ENCODE measurements at places on chromosomes 6 and 20.
A peak's percentile ranks its signal among the peaks of the same experiment; 100 is the strongest.

DNA sequence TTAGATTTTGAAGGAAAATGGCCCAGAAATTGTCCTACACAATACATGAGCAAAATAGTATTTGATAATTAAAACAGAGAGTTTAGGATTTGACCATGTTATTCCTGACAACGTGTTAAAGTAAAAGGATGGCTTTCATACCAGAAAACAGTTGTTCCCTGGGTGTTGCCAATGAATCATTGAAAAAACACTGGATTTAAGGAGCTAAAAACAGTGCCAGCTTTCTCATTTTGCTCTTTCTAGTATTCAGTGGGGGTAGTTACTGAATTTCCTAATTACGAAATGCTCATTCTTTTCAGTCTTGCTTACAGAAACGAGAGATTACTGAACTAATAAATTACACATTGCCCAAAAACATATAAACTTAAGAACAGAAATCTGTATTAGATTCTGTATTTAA is 26.6 kb upstream of the SNAP91 start:
- DNase-seq = no peak

- no peak for DNase-seq
Measured at GRCh38 chr6:90483116-90483839, 103.6 kb downstream of the MAP3K7 start.

- DNase-seq = no peak
Measured at GRCh38 chr6:134740473-134741199, 209.3 kb downstream of the ALDH8A1 start.

GRCh38 chr20:53800883-53801604 is 207.4 kb upstream of the ZNF217 start:
- no peak for DNase-seq

- no peak for DNase-seq
Measured at GRCh38 chr20:22352019-22352418, 232.4 kb downstream of the FOXA2 start.

GRCh38 chr6:149259753-149260152 is 57.8 kb upstream of the TAB2 start:
- no peak for DNase-seq

DNA sequence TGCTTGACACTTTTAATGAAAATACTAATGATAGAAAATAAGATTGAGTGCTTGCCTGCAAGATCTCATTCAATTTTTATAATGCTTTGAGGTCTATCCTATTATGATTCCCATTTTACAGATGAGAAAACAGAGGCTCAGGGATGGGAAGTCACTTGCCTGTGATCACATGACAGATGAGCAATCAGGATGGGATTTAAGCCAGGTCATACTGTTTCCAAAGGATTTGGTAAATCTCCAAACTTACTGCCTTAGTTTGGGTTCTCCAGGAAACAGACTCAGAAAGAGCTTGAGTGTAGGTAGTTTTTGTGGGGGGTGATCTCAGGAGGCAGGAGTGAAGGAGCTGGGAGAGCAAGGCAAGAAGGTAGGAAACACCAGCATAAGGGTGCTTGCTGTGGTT is 456.3 kb downstream of the MAFB start:
- no peak for DNase-seq

DNA sequence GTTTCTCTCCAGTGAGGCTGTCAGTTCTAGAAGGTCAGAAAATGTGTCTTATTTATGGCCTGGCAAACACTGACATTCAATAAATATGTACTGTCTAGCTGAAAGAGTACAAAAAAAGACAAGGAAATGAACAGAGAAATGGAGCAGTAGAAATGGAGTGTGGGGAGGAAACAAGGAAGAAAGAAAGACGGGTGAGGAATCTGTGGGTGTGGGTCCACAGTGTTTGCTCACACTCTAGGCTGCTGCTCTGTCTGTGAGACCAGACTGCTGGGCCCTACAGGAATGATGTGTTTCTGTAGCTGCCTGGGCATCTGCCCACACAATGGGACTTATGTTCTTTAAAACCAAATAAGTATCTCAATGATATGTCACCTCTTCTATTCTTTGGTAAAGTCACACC is 114.2 kb downstream of the MOXD1 start:
- DNase-seq = no peak

DNA sequence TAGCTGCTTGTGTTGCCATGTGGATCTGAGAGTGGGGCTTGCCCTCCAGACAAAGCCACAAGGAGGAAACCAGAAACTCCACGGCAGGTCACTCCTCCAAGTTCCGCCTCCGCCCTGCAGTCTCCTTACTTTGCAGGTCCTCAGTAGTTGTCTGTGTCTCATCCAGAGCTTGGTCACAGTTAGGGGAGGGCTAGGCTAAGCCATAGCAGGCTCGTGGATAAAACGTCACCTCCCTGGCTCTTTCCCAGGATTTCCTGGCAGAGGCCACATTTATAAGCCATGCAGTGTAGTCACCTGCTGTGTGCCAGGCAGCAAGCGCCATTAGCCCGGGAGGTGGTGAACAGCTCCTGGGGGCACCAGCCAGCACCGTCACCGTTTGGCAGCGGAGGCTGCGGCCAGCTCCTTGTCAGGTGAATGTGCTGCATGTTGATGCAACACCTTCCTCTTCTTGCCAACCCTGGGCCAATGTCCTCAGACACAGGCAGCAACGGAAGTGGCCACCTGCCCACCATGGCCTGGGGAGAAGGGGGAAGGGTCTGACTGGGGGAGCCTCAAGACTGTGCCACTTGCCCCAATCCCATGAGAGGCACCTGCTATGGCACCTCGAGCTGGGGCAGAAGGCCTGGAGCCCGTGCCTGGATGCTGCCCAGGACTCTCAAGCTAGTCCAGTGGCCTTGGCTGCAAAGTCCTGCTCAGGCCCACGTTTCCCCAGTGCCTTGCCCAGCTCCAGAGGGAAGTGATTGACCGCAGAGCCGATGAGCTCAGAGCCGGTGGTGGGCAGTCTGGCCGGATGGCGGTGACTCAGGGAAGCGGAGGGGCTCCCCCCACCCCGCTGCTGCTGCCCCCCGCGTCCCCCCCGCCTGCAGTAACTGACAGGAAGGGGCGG is 39.0 kb upstream of the SLCO4A1 start:
- no peak for DNase-seq

- DNase-seq = no peak
Measured at GRCh38 chr6:74967821-74968220, 238.0 kb downstream of the COL12A1 start.

DNA sequence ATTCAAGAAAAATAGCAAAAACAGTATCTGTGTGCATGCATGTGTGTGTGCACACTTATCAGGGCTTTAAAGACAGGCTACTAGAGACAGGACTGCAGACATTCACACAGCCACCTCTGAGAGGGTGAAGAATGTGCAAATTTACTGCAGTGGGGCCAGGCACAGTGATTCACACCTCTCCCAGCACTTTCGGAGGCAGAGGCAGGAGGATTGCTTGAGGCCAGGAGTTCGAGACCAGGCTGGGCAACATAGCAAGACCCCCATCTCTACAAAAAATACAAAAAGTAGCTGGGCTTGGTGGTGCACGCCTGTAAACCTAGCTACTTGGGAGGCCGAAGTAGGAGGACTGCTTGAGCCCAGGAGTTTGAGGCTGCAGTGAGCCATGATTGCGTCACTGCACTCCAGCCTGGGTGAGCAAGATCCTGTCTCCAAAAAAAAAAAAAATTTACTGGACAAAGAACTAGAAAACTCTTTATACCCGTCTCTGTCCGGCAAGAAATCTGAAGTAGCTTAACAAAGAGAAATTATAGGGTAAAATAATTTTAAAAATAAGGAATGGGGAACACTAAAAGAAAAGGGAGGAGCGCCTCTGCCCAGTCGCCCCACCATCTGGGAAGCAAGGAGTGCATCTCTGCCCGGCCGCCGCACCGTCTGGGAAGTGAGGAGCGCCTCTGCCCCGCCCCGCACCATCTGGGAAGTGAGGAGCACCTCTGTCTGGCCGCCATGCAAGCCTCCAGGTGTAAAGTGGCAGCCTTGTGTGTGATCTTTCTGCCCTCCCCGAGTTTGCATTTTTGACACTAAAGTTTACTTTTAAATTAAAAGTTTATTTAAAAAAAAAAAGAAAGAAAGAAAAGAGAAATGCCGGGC is 105.1 kb downstream of the ZMYND8 start:
- no peak for DNase-seq

DNA sequence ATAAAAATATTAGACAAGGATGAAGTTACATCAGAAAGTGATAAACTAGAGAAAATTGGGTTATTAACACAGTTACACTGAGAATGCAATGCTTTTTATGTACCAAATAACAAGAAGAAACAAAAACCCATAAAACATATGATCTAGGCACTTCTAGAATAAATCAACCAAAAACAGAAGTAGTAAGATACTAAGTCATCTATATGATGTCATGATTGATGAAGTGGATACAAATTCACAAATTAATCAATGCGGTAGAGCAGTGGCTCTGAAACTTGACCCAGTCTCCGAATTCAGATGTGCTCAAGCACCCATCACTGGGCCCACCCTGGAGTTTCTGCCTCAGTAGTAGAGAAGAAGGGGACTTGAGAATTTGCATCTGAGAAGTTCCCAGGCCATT is 112.1 kb upstream of the SSTR4 start:
- no peak for DNase-seq

- no peak for DNase-seq
Measured at GRCh38 chr6:16854986-16855385, 93.7 kb upstream of the ATXN1 start.

DNA sequence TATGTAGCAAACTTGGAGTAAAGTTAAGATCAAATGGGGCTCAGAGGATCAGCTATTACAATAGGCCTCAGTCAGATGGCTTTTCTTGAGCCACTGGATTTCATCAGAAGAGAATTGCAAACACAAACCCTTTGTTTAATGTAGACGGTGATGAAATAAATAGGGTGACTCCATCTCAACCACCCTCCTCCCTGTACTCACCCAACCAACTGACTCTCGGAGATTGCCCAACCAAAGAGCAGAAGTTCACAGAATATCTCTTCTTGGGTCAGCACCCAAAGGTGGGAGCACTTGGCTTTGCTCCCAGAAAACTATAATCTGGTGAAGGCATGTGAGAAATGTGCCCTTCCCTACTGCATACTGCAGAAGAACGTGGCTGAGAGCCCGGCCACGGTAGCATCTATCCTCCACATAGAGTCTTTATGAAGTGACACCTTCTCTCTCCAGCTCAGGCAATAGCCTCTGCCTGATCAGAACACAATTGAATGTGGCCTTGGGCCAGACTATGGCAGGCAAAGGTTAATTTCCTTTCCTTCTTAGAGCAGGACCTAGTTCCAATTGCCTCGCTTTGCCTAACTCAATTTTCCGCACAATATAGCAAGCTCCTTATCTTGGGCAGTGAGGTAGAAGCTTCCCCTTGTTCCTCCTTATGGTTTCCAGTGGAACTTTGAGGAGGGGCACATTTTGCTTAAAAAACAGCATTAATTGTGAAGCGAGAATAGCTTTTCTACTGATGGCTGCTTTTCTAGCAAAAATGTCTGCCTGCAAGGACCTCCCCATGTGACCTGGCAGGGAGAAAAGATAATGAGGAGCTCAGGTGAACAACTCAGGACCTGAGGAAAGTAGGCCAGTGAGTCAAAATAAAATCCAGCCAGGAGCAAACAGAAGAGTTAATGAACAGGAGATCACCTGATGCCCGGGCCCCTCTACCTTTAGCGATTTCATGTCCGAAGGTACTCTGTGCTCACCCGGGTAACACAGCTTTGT is 79.4 kb downstream of the GFOD1 start:
- DNase-seq = no peak

GRCh38 chr6:42313038-42313437 is 95.4 kb upstream of the MRPS10 start:
- no peak for DNase-seq

GRCh38 chr6:195861-196360 is 96.4 kb upstream of the DUSP22 start:
- peak; percentile 18 for DNase-seq

GRCh38 chr6:6474170-6474920 is 114.2 kb upstream of the LY86 start:
- no peak for DNase-seq

GRCh38 chr6:93376026-93376540 is 43.3 kb downstream of the EPHA7 start:
- DNase-seq = no peak

DNA sequence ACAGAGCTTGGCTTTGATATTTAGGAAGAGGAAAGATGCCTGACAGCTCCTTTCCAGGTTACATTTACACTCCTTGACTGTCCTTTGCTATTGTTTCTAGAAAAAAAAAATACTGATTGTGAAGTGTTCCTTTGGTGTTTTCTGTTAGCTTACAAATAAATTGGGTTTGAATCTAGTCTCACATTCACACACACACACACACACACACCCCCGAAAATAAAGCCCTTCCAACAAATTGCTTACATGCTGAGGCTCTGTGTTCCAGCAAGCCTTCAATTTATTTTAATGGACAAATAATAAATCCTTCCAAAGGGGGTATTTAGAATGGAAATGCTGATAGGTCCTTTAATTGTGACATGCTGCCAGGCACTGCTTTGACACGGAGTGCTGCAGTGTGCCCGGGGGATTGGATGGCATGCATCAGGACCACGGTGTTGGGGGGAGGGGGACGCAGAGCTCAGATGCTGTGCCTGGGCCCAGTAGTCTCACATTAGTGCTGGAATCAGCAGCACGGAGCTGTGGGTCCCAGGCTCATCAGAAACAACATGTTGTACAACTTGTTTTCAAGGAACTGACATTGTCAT is 199.9 kb downstream of the CD83 start:
- DNase-seq = no peak

DNA sequence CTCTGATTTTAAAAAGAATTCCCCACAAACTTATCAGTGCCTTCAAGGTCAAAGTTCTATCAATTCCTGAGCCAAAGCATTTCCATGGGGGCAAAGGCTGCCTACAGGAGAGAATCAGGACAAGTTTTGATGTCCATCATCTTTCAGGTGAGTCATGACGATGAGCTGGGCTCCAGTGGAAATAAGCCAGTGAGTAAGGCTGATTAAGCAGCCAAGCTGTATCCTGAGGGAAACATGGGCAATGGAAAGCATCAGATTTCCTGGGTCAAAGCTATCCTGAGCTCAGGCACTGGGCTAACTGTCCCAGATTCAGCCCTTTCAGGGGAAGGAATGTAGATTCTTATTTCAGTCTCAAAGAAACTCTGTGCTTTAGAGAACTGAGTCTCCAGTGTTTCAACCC is 377.4 kb downstream of the CD109 start:
- no peak for DNase-seq

GRCh38 chr6:159525445-159526025 is 167.5 kb downstream of the SOD2 start:
- no peak for DNase-seq

GRCh38 chr6:159047891-159048685 is 3.3 kb upstream of the TAGAP start:
- no peak for DNase-seq

DNA sequence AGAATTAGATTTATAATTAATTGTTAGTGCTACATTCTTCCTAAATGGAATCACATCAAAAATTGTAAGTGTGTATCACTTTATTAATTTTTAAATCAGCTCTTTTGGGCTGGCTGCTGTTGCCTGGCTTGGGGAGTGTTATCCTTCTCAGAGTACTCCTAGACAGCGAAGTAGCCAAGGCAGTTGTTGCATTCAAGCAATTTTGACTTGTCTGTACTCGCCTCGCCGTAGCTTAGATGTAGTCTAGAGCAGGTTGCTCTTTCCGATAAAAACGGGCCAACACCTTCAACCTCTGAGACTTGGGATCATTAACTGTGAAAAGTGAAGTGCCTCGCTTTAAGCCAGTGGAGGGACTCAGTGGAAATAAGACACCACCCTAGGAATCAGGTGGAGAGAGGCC is 151.3 kb downstream of the FARS2 start:
- no peak for DNase-seq

Data from stimulated activated CD8-positive, alpha-beta memory T cell treated with anti-CD3 and anti-CD28 coated beads, Interleukin-4, amount 100 ng/mL, for 1 hour (primary cell).